ENCODE measurements at places on chromosomes 12 and 14.

DNA sequence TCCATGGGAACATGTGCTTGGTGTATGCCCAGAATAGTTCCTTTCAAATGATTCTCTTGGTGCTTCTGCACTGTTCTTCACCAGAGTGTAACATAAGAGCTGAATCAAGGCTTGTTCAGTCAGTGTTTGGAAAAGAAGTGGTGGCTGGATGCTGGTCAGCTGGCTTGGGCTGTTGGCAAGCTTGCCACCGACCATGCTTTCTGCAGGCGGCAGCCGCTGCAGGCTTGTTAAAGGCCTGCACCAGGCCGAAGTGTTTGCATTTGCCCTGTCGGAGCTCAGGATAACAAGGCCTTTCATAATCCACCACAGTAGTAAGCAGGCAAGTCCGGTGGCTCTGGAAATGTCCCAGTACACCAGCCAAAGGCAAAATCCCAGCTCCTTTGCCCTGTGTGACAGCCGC, 26.9 kb downstream of the DAAM1 start:
- DNase-seq = no peak

GRCh38 chr12:98741556-98742265, 96.6 kb downstream of the APAF1 start:
- peak; percentile 28 for DNase-seq

GRCh38 chr12:56338308-56339157, at the start of gene IL23A:
IL23A (plus strand) TSS chr12:56338884; CDS start chr12:56339045, 161 bp downstream.
- DNase-seq = peak; percentile 81

DNA sequence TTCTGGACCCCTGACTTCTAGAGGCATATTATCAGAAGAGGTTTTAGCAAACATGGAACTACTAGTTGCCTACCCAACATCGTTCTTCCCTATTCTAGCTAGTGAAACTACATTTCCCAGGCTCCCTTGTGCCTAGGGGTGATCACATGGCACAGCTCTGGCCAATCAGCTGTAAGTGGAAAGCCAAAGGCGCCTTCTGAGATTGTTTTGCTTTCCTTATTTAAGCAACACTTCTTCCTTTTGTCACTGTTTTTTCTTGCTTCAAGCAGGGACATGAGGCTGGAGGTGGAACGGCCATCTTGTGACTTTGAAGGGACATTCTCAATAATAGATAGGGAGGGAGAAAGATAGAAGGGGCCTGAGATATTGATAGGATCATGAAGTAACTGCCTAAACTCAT, 136.7 kb downstream of the ZNF664 start:
- DNase-seq = peak; percentile 22

GRCh38 chr14:98756749-98757148, 515.2 kb downstream of the BCL11B start:
- DNase-seq = no peak
